ENCODE measurements at places on chromosomes 4 and X. TPM values are rescaled to one million over a fixed set of nuclear protein-coding genes. Genes with fewer than 3 reads are reported as not detected.

GRCh38 chr4:139501117-139501516 lies 47.2 kb downstream of the RAB33B start:
- DNase-seq: no peak

DNA sequence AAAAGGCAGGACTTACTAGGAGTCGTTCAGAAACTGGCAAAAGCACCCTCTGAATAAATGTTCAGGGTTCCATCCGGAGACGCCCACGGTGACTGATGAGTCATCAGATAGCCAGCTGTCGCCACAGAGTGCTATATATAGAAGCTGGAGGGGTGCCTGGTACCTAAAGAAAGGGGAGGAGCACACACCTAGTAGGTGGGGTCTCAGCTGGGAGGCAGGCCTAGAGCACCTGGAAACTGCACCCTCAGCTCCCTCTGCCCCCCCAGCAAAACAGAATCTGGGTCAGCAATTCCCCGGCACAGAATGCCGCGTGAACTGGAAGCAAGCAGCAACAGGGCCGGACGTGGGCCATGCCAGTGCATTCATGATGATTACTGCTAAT lies 242.0 kb downstream of the BCOR start:
- DNase-seq: no peak

GRCh38 chr4:126451237-126451873 lies 1136.6 kb downstream of the FAT4 start:
- DNase-seq: peak; percentile 55

DNA sequence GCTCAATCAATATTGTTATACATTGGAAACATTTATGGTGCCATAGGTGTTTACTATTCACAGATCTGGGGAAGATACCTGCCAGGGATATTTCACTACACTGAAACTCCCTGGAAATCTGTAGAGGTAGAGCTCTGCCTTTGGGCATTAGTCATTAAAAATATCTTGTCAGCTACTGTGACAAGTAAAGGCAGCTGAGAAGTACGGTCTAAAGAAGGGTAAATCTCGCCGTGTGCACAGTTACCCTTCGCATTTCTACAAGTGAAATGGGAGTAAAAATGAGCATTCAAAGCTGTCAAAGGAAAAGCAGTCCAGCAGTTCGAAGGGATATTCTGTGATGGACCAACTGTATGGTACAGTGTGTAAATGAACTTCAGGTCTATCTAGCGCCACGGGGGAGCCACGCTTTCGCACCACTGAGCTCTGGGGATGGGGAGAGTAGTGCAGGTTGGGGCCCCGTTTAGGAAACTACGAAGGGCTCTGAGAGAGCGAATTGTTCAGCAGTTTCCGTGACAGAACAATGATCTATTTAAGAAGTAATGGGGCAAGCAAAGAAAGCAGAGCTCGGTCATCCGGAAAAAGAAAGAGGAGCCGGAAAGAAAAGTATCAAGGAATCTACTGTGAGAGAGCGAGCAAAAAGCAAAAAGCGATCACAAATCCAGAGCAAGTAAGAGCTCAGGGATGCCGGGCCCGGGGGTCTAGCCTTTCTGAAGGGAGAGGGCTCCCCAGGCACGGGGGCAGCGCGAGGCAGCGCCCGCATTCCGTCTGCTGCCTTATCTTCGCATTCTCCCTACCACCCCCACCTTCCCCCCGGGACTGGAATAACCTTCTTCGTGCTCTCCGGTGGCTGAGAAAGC lies 646 bp downstream of the TIGD4 start:
- no peak for DNase-seq

- DNase-seq: no peak
Observed at GRCh38 chrX:15217161-15217560, 52.7 kb downstream of the ASB9 start.

GRCh38 chrX:47649271-47649670 lies 1.1 kb downstream of the ELK1 start:
- no peak for DNase-seq

DNA sequence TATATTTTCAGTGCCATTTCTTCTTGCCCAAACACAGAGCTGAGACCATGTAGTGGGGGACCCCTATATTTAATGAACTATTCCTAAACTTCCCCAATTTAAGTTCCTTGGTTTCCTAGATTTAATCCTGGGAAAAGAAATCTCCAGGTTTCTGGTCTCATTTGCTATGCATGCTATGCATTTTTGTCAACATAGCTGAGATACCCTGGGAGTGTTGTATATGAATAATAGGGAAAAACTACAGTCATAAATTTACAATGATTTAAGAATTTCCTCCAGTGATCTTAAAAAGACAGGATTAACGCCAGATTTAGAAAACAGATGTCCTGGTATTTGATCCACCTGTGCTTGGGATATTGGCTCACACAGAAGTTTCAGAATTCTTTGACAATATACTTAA lies 136.8 kb upstream of the RAPGEF2 start:
- DNase-seq: no peak

DNA sequence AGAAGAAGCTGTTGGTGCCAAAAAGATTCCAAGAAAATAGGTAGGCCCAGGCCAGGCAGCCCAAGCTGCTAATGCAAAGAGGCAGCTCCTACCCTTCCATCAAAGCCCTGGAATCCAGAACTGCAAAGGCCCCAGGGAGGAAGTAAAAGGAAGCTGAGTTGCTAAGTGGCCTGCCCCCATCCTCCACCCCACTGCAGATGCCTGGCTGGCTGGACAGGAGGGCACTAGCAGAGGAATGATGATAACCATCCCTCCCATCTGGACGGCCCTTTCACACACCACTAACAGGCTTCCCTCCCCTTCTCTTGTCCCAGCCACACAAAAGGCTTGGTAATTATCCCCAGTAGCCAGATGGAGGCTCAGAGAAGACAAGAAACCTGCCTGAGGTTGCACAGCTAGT lies 32.4 kb upstream of the PJA1 start:
- no peak for DNase-seq

- peak; percentile 96 for DNase-seq
Observed at GRCh38 chr4:139872274-139872673, 206.7 kb downstream of the MGST2 start.

DNA sequence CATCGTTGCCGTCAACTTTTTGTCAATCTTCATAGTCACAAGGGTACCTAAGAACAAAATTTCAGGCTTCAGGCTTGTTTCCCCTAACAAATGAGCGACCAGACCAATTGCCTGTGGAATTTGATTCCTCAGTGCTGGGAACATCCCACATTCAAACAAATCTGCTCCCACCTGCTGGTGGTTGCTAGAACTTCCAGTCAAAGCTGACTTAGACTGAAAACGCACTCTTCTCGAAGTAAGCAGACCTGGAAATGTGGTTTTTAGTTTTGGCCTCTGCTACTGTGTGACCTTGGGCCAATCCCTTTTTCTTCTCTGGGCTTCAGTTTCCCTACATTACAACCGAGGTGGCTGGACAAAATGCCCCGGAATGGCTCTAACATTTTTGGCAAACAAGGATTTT lies 1.8 kb upstream of the GABRQ start:
- peak; percentile 40 for DNase-seq

DNA sequence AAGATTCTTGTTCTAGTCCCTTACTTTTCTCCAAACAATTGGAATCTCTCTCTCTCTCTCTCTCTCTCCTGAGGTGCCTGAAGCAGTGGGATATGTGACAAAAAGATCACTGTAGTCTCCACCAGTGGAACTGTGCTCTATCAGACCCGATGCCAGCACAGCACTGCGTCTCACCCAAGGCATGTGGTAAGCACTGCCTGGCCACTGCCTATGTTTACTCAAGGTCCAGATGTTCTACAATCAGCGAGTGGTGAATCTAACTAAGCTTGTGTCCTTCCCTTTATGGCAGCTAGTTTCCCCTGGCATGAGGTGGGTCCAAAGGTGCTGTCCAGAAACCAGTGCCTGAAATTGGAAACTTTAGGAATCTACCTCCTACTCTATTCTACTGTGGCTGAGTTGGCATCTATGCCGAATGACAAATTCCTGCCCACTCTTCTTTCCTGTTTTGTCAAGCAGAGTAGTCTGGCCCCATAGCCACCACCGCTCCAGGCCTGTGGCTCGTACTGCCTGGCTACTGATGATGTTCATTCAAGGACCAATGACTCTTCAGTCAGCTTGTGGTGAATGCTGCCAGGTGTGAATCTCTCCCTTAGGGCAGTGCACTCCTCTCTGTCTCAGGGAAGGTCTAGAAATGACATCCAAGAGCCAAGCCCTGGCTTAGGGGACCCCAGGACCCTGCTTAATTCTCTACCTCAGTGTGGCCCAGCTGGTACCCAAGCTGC lies 416.5 kb downstream of the TEX13C start:
- DNase-seq: no peak

- no peak for DNase-seq
Observed at GRCh38 chrX:29419774-29420553, 795.4 kb upstream of the MAGEB2 start.

- DNase-seq: no peak
Observed at GRCh38 chrX:115332832-115333231, 43.3 kb downstream of the LUZP4 start.

- peak; percentile 0 for DNase-seq
Observed at GRCh38 chr4:115090483-115091075, 22.8 kb downstream of the NDST4 start.

GRCh38 chr4:59848457-59848856 lies 1351.7 kb upstream of the ADGRL3 start:
- DNase-seq: no peak

DNA sequence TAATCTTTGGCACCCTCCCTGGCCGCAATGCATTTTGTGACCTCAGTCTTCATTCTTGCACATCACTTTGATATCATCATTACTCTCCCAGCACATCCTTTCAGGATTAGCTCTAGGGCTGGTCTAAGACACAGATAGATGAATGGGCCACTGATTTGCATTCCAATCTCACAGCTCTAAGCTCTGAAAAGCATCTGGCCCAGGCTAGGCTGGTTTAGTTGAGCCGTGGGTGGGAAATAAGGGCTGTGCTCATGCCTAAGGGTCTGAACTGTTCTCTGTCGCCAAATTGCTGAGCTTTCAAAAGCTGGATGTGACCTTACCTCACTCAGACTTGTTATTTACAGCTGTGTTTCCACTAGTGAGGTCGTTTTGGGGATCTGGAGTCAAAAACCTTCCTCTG lies 30.0 kb upstream of the SLC9A7 start:
- peak; percentile 29 for DNase-seq

DNA sequence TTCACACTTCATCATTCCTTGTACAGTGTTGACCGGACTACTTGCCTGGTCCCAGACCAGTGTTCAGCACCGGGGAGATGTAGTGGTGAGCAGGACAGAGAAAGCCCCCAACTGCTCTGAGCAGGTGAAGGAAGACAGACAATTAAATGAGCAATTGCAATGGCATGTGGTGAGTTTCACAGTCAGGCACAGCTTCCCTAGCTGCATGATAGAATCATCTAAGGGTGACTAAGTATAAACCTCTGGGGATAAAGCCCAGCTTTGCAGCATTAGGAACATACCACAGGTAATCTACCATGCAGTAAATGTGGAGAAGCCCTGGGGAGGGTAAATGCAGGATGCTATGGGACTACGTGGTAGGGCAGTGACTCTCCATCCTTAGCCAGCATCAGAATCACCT lies 47.8 kb downstream of the TMA16 start:
- DNase-seq: peak; percentile 68

GRCh38 chrX:115392871-115393270 lies 103.4 kb downstream of the LUZP4 start:
- DNase-seq: no peak

- DNase-seq: peak; percentile 15
Observed at GRCh38 chrX:47232803-47233332, at the start of gene USP11. Gene USP11, plus strand, starts transcription at chrX:47233009. Its CDS starts 35 bp downstream, at chrX:47233044.

DNA sequence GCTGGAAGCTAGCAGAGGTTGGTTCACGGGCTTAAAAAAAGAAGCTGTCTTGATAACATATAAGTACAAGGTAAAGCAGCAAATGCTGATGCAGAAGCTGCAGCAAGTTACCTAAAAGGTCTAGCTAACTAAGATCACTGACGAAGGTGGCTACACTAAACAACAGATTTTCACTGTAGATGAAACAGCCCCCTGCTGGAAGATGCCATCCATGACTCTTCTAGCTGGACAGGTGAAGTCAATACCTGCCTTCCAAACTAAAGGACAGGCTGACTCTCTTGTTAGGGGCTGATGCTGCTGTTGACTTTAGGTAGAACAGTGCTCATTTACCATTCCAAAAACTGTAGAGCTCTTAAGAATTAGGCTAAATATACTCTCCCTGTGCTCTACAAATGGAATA lies 99.5 kb downstream of the FBXW7 start:
- no peak for DNase-seq

- DNase-seq: no peak
Observed at GRCh38 chr4:96380106-96380505, 540.2 kb downstream of the PDHA2 start.

DNA sequence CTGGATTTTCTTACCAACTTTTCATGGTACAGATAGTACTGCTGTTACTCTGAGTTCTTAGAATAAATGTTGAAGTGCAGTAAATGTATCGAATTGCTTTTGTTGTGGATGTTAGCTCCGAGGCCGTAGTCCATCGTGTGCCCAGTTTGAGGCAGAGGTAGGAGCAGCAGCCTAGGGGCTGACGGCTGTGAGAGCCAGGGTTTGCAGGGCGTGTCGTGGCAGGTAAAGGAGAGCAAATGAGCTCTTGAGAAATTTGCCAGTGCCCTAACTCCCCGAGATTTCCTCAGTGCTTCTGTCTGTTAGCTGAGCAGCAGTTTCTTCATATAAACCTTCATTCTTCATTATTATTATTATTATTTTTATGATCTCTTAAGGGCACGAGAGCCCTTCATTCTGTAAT lies 21.6 kb downstream of the PRIMPOL start:
- no peak for DNase-seq

- no peak for DNase-seq
Observed at GRCh38 chrX:115713460-115713859, 152.5 kb downstream of the PLS3 start.

DNA sequence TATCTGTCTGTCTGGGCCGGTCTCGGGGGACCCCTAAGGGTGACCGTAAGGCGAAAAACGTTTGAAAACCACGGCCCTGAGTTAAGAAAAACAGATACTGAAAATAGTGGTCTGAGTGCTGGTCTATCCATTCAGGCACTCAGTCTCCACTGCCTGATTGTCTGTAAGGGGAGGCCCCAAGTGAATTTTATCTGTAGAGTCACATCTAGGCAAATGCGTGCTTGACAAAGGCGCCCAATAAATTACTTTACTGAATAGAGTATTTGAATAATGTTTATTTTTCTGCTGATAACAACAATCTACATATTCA lies 465 bp downstream of the HNRNPH2 start:
- no peak for DNase-seq

PABPC5 gene
- not detected for total RNA-seq

FAM199X gene
- total RNA-seq: 15.4 TPM

CENPI gene
- 15.7 TPM for total RNA-seq

CENPVL2 gene
- total RNA-seq: not detected

F9 gene
- not detected for total RNA-seq

CXCL6 gene
- total RNA-seq: not detected

GLRA2 gene
- total RNA-seq: not detected

TEX13B gene
- not detected for total RNA-seq

FAM9B gene
- total RNA-seq: not detected

IL2 gene
- total RNA-seq: not detected

INTU gene
- total RNA-seq: 5.7 TPM

SUPT20HL1 gene
- total RNA-seq: not detected

Measured in HFFc6 (cell line).